Ascending aorta (tissue), 2 donors: ENCODE measurements at places on chromosomes 5 and 9. TPM values are rescaled to one million over a fixed set of nuclear protein-coding genes. Genes with fewer than 3 reads are reported as not detected.

ADAMTS16 gene
- total RNA-seq, result 1.6 TPM

TMEM141 gene
- total RNA-seq, result 10.9 TPM

HTR1A gene
- total RNA-seq, result not detected

ECSCR gene
- total RNA-seq, result 51.6 TPM

DNA sequence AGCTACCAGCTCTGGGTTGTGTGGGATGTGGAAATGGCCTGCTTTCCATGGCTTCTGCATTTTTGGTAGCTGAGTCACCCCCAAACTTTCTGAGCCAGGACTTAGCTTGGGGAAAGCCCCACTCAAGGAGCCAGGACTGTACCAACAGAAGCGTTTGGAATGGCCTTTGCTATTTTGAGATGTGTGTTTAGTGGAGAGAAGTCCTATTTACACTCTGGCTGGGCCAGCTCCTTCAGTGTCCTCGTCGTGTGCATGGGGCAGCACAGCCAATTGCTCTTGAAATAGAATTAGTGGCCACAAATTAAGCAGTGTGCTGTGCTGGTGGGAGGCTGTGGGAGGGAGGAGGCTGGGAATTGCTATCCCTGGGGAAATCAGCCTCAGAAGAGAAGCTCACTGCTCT is 51.6 kb downstream of the ENTREP1 start:
- no peaks in the 10 kb centered on the region for H3K27me3 ChIP-seq
- H3K4me1 ChIP-seq, result peaks cover 4% of the 10 kb centered on the region
- DNase-seq, result peak; percentile 19
- H3K27ac ChIP-seq, result no peak overlapping the region

- H3K4me3 ChIP-seq, result no peak overlapping the region
- H3K27ac ChIP-seq, result no peak overlapping the region
- no peaks in the 10 kb centered on the region for H3K27me3 ChIP-seq
- DNase-seq, result no peak
Measured at GRCh38 chr5:147040856-147041255, 162.3 kb upstream of the PPP2R2B start.

DNA sequence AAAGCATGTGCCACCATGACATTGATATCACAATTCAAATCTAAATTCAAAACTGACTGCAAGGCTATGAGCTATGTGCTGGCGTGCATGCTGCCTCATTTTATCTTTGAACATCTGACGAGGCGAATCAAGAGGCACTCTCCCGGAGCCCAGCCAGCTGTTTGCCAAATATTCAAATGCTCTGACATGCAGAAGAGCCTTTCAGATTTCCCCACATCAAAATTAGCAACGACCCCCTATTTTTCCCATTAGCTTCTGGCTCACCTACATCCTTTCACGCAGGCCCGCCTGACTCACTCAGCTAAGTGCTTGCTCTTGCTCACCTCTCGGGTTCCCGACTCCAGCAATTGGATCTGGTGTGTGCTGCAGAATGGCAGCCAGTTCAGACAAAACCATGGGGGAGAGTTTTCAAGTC is 159.0 kb downstream of the NR2F1-AS1 start:
- H3K27ac ChIP-seq, result no peak overlapping the region
- H3K4me1 ChIP-seq, result no peaks in the 10 kb centered on the region
- no peak overlapping the region for H3K4me3 ChIP-seq
- H3K36me3 ChIP-seq, result no peaks in the 10 kb centered on the region
- DNase-seq, result no peak
